ENCODE measurements at places on chromosomes 3 and 15.

DNA sequence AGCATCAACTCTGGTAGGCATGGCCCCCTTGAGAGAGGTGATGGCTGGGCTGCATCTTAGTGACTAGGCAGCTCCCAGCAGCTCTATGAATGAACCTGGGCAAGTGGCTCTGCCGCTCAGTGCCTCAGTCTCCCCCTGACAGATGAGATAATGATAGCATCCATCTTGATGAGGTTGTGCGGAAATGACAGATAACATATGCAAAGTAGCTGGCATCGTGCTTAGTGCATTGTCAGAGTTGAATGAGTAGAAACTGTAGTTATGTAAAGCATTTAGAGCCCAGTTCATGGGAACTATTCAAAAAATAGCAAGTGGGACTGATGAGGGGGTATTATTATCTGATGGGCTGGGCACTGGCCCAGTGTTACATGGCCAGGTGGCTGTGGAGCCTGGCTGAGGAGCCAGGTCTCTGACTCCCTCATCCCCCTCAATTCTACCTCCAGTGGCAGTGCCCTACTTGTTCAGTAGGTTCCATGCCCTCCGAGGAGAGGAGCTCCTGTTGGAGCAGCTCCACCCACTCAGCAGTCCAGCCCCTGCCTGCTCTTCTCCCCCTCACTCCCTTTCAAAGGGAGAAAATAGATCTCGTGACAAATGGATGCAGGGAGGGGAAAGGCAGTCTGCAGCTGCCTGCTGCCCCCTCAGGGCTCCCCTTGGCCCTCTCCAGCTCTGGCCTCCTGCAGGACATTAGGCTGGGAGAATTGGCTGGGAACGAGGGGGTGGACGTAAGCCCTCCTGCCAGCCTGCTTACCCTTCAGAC, 6.6 kb downstream of the PRKCD start:
- DNase-seq, result no peak

DNA sequence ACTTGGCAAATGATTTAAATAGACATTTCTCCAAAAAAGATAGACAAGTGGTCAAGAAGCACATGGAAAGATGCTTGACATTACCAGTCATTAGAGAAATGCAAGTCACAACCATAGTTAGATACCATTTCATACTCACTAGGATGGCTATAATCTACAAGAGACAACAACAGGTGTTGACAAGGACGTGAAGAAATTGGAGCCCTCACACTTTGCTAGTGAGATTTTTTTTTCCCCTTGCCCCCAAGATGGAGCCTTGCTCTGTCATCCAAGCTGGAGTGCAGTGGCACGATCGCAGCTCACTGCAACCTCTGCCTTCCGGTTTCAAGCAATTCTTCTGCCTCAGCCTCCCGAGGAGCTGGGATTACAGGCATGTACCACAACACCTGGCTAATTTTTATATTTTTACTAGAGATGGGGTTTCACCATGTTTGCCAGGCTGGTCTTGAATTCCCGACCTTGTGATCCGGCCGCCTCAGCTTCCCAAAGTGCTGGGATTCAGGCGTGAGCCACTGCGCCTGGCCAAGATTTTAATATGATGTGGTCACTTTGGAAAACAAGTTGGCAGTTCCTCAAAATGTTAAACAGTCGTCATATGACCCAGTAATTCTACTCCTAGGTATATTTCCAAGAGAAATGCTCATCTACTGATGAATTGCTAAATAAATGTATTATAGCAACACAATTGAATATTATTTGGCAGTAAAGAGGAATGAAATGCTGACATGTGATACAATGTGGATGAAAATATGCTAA, 103.3 kb downstream of the ATG7 start:
- DNase-seq, result no peak

- no peak for DNase-seq
These were observed 374.3 kb downstream of the RBMS3 start for GRCh38 chr3:29655015-29655747.

- DNase-seq, result peak; percentile 65
These were observed 29.8 kb downstream of the KPNA1 start for GRCh38 chr3:122484985-122485384.

DNA sequence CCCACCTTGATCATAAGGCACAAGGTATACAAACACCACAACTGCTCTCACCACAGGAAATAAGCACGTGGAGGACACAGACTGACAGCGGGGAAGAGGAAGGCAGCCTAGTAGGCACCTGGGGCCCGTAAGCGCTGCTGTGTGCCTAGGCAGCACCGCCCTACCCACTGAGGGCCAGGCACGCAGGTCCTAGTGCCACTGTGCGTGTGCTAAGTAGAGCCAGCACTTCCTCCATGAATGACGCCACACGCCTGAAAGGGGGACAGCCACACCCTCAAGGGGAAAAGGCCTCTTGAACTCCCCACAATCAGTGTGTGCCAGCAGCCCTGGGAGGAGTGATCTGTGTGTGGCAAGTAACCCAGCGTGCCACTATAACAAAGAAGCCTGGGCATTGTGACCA, 73.0 kb downstream of the ATP1B3 start:
- no peak for DNase-seq

GRCh38 chr3:64805248-64805647, 117.4 kb upstream of the ADAMTS9 start:
- DNase-seq, result no peak

DNA sequence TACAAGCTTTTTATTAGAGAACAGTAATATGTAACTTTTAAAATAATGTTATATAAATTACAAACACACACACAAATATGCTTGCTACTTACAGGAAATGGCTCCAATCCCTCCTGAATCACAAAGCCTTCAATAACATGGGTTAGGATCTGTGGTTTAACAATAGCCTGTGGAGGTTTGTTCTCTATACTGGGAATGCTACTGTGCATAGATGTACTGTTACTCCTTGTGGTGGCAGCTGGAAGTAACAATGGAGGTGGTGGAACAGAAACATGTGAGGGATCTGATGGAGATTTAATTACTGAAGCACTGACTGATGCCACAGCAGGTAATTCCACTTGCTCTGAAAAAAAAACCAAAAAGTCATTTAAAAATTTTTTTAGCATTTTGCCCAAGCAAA, 64.4 kb downstream of the PHC3 start:
- peak; percentile 16 for DNase-seq

- DNase-seq, result no peak
These were observed 17.5 kb downstream of the PLA2G4F start for GRCh38 chr15:42138968-42139386.

GRCh38 chr3:143973259-143974021, 1.8 kb downstream of the DIPK2A start:
- DNase-seq, result peak; percentile 83

GRCh38 chr3:127676921-127677351, 4.2 kb downstream of the ABTB1 start:
- DNase-seq, result no peak

GRCh38 chr15:36426691-36427090, 152.7 kb upstream of the CDIN1 start:
- no peak for DNase-seq

GRCh38 chr3:197599089-197599765, 43.5 kb upstream of the BDH1 start:
- DNase-seq, result peak; percentile 80

GRCh38 chr3:151003768-151004134, 31.2 kb upstream of the CLRN1 start:
- no peak for DNase-seq

- peak; percentile 83 for DNase-seq
These were observed 87.4 kb downstream of the NFKBIZ start for GRCh38 chr3:101936419-101937356.

DNA sequence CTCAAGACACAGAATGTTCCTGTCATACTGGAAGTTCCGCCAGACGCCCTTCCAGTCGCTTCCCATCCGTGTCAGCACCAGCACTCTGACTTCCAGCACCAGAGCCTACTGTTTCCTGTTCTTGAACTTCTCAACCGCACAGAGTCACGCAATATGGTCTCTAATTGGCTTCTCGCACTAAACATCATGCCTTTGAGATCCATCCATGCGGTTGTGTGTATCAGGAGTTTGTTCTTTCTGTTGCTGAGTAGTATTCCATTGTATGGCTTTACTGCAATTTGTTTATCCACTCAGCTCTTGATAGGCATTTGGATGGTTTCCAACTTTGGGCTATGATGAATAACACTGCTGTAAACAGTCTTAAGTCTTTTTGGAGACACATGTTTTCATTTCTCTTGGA, 112.1 kb downstream of the LRRK1 start:
- no peak for DNase-seq

DNA sequence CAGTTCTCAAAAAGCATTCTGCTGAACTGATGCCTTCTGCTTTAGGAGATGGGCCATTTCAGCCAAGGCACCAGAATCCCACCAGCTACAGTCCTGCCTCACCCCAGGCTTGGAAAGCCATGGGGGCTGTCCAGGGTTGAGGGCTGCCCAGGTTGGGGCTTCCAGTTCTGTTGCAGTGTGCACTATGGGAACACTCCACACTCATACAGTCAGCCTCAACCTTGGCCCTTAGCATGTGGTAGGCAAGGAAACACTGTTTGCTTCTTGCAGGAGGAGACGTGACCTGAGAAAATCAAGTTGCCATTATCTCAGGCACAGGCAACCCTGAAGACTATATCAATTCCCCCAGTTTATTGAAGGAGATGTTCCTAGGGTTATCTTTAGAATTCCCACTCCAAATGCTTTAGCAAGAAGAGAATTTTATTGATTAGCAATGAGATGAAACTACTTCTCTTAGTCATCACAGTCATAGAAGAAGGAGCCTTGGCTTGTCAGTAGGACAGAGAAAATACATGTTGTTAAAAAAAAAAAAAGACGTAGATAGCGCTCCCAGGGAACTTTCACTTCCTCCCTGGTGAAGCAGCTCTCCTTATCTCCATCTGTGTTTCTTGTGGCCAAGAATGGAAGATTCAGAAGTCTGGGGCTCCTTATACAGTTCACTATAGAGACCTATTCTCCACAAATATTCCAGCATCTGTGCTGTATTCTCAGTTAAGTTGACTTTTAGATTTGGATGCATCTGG, 38.3 kb upstream of the IL12A start:
- DNase-seq, result no peak

GRCh38 chr3:126781406-126781805, 77.4 kb downstream of the CHCHD6 start:
- no peak for DNase-seq

- DNase-seq, result no peak
These were observed 48.9 kb downstream of the TGFBR2 start for GRCh38 chr3:30655187-30655812.

DNA sequence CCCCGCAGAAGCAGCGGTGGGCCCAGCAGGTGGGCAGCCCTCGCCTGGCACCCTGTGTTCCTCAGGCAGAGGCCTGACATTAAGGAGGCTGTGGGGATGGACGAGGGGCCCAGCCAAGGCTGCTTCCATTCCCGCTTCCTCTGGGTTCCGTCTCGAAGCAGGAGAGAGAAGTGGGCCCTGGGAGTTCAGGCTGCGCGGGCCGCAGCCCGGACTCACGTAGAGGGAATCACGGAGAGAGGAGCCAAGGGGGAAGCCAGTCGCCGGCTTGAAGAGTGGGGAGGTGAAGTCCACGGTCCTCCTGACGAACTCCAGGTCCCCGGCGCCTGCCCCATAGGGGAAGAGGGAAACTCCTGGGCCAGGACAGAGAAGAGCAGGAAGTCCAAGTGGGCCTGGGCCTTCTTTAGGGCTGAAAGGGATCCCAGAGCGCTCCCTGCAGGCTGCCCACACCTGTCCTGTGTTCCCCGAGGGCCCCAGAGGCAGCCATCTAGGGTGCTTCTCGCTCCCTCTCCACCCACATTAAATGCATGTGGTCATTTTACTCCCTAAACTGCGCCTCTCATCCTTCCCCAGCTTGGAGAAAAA, 37.7 kb downstream of the MUC4 start:
- no peak for DNase-seq

- DNase-seq, result peak; percentile 49
These were observed 424 bp downstream of the HAUS2 start for GRCh38 chr15:42549032-42549491.
